ENCODE measurements at places on chromosomes 3 and 15. TPM values are rescaled to one million over a fixed set of nuclear protein-coding genes. Genes with fewer than 3 reads are reported as not detected.

CDHR4 gene
- 0.53 TPM for total RNA-seq

CMSS1 gene
- total RNA-seq, result 55.5 TPM

CCR9 gene
- total RNA-seq, result not detected

WNT5A gene
- 0.73 TPM for total RNA-seq

P3H2 gene
- total RNA-seq, result 44.6 TPM
